ENCODE measurements at places on chromosomes 16 and 17. TPM values are rescaled to one million over a fixed set of nuclear protein-coding genes. Genes with fewer than 3 reads are reported as not detected.

GRCh38 chr17:41486809-41487530 is 2.7 kb downstream of the KRT36 start:
- peak; percentile 19 for DNase-seq

DNA sequence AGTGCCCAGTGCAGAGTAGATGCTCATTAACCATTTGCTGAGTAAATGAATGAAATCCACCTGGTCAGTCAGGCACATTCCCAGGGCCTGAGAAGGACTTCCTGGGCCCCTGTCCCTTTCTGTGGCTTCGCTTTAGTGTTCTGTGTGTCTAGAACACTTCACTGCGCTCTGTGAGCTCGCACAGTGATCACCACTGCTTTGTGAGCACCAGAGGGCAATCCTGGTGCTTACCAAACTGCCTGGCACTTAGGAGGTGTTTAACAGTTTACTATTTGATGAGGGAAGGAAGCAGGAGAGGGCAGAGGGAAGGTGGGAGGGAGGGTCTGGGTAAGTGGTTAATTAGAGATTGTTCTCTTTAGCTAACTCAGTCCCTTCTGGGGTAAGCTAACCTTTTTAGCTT is 26.2 kb downstream of the SALL1 start:
- DNase-seq: no peak

- no peak for DNase-seq
Measured at GRCh38 chr16:11094075-11094856, 149.9 kb downstream of the CLEC16A start.

DNA sequence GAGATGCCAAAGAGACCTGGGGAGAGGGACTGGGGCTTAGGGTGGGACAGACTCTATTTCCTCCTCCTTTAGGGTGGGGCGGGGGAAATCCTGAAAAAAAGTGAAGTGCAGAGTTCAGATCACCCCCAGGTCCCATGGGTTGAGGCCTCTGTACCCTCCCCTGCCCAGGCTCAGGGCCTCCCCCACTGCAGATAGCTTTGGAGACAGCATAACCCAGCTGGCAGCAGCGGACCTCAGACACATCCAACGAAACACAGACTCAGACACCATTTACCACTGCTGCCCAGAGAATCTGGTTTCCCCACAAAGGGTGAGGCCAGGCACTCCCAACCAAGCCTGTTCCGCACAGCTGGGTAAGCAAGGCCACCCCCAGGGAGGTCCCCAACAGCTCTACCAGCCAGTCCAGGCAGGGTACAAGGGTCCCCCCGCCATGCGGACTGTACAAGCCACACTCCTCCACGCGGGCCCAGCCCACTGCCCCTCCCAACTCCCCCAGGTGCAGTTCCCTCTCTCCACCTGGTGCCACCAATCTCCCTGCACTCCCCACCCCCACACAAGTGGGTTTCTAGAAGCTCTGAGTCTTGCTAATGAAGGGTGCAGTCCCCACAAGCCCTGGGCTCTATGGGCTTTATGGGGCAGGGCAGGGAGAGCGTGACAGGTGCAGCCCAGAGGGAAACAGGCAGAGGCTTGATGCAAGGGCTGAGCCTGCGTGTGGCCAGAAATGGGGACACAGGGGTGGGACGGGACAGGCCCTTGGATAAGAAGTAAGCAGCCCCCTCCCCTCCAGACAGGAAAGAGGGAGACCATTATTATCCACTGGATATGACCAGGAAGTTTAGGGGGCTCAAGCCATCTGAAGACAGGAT is 8.9 kb downstream of the RHBDF2 start:
- no peak for DNase-seq

DNA sequence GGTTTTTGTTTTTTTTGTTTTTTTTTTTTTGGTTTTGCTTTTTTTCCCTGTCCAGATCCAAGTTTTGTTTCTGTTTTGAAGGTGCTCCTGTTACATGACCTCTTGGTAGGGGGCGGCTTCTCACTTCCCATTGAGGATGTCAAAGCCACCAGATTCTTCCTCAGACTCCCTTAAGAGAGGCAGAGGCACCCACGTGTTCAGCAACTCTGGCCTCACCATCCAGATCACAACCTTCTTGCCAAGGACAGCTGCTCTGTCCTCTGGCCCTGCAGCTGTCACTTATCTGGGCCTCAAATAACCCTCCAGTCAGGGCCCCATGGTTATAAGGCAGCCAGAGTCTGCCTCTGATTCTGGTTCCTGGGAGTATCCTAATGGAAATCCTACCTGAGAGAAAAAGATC is 208.5 kb downstream of the STX8 start:
- DNase-seq: no peak

DNA sequence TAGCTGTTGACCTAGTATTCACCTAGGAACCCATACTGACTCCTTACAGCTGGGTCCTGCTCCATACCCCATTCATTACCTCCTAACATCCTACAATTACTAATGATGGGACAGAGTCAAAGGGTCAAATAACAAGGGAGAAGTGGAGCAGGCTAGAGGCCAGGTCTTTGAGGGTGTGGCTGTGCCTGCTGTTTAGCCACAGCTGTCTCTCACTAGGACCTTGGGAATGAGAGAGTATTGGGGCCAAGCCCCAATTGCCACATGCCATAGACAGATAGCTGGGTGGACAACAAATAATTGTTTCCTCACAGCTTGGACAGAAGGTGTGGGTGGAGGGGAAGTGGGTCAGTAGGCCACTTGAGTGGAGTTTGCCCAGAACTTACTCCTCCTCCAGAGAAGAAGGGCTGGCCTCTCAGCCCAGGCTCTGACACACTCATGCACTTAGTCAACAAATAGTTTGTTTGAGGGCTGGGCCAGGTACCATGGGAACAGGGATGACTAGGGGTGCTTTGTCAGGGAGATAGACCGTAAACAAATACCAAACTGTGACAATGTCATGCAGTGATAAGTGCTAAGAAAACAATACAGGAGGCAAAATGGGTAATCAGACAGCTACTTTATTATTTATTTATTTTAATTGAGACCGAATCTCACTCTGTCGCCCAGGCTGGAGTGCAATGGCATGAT is 10.2 kb upstream of the CENPT start:
- DNase-seq: peak; percentile 88

GRCh38 chr16:4852221-4852872 is 5.1 kb downstream of the UBN1 start:
- DNase-seq: peak; percentile 73

GRCh38 chr17:55453839-55454557 is 32.4 kb upstream of the MMD start:
- peak; percentile 36 for DNase-seq

The NXPH3 gene
- 1.1 TPM for total RNA-seq

DNA sequence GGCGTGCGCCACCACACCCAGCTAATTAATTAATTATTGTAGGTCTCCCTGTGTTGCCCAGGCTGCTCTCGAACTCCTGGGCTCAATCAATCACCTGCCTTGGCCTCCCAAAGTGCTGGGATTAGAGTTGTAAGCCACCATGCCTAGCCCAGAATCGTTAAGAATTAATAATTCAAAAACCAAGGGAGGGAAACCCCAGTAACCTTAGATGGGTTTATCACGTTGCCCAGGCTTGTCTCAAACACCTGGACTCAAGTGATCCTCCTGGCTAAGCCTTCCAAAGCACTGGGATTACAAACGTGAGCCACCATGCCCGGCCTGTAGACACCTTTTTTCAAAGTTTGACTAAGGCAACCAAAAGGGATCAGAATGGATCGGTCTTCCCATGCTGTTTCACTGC is 21.6 kb downstream of the CD300LF start:
- no peak for DNase-seq

GRCh38 chr17:5585836-5586521 is 1.7 kb upstream of the NLRP1 start:
- DNase-seq: no peak

DNA sequence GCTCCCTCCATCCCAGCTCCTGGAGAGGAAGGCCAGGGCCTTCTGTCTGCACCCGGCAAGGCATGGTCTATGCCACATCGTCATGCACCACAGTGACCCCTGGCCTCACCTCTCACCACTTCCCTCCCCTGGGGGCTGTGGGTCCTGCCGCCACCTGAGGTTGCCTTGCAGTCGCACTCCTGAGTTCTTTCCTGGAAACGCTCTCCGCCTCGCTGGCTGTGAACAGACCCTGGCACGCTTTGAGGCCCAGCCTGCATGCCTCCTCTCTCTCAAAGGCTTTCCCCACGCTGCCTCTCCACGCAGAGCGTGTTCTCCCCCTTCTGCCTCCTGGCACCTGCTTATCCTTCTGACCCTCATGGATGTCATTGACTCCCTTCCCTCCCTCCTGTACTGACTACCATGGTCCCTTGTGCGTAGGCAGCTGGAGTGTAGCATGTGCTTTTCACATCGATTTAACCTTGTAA is 45.4 kb downstream of the SEC14L1 start:
- no peak for DNase-seq

DNA sequence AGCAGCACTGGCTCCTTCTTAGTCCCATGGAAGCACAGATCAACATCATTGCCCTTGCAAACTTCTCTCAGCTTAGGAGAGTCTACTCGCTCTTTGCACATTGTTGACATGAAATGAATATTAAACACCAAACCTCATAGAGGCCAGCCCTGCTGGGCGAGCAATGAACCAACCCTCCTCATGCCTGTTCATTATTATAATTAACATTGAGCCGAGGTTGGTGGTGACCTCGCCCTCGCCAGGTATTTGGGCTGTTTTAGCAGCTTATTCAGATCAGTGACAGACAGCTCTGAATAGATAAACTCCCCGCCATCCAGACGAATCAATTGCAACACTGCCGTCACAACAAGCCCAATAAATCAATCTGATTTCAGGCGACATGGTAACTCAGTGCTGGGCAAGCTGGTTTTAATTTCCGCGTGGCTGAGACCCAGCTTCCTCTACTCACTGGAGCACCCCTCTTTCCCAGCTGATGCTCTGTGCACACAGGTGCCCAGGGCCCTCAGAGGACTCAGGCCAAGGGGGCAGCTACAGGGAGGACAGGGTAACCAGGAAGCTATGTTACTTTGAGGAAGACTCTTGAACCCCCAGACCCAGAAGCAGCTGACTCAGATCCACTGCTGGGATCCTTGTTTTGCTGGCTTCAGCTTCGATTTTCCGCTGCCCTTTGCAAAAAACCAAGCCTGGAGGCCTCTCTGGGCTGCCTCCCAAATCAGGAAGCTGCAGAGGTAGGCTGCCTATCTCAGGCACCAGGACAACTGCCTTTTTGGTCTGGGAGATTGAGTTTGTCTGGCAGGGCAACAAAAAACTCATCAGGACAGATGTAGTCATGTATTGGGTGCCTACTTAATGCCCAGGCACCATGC is 10.7 kb upstream of the SEZ6 start:
- peak; percentile 43 for DNase-seq

The RCVRN gene
- total RNA-seq: not detected

The MEIOC gene
- total RNA-seq: not detected

DNA sequence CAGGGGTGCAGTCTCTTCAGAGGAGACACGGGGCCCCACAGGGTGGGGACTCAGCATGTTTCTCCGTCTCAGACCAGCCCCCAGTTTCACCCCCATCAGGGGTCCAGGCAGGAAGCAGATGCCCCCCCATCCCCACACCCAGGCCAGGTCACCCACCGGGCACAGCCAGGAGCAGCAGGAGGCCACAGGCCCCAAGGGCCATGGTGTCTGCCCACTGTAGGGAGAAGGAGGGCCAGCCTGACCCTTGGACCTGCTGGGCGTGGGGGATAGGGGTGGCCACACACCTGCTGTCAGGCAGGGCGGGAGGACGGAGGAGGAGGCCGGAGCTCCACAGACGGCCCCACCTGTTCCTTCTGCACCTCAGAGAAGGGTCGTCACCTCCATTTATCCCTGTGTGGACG is at the start of gene TPSG1:
Gene TPSG1 (minus strand): TSS at position 218 of the 401 bp plus-strand sequence. CDS start 16 bp downstream, at position 202.
- DNase-seq: no peak

DNA sequence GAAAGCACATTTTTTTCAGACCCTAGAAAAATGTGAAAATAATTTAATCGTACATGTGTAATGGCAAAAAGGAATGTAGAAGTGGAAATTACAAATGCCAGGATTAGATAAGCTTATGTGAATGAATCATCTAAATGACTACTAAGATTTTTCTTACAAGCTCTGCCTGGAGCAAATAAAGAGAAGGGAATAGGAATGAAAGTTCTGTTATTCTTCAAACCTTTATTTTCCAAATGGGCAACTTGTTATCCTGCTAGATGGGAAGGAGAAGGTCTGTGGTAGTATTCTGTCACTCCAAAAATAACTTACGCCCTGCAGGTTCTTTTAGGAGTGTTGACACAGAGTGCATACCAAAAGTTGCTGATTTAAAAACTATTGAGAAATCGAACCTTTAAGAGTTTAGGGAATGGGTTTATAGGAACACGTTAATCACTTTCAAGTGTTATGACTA is 9.7 kb downstream of the CTCF start:
- DNase-seq: no peak

DNA sequence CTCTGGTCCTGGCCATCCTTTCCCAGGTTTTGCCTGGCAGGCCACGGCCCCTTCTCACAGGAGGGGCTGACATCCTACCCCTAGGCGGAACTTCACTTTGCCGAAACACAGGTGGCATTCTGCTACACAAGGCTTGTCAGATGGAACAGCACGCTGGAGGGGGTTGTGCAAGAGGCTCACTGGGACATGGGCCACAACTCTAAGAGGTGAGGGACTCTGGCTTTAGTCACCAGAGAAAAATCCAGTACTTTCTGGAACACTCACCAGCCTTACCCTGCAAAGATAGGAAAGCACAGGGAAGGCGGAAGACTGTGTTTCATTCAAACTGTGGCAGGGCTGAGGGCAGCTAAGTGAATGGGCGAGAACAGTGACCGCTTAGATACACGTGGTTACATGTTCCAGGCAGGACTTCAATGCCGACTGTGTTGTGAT is 18.3 kb downstream of the CDC42EP4 start:
- DNase-seq: no peak

DNA sequence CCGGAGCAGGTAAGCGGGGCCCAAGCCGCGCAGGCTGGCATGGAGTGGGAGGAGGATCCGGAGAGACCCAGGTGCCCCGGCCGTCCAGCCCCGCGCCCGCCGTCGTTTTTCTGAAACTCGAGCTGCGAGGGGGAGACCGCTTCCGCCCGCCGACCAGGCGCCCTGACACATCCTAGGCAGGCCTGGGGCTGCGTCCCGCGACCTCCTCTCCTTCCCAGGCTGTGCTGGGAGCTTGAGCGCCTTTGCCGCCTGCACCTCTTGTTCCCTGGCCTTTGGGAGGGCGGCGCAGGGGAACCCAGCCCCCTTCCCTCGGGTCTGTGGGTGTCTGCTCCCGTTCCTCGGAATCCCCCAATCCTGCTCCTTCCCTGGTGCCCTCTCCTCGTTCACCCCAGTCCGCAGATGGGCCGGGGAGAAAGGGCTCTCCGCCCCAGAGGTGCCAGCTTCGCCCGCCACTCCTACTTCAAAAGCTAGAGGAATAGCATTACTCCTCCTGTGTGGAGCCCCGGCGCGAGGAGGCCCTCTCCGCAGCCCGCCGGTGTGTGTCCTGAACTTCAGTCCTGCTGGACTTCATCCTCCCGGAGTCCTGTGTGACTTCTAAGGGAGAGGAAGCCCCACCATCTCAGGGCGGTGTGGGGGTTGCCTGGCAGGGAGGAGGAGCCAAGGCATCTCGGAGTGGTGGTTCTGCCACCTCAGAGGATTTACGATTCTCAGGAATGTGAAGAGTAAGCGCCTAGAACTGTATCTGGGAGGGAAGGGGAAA is 1.0 kb downstream of the NHERF1 start:
- no peak for DNase-seq

Measured in lung microvascular endothelial cell (primary cell).